ENCODE measurements at places on chromosomes 1 and 21. TPM values are rescaled to one million over a fixed set of nuclear protein-coding genes. Genes with fewer than 3 reads are reported as not detected.

GRCh38 chr21:19870682-19871081 lies 1127.5 kb upstream of the NCAM2 start:
- H3K27me3 ChIP-seq, result no peaks in the 10 kb centered on the region
- H3K27ac ChIP-seq, result no peak overlapping the region

Gene OLIG2
- not detected for total RNA-seq

DNA sequence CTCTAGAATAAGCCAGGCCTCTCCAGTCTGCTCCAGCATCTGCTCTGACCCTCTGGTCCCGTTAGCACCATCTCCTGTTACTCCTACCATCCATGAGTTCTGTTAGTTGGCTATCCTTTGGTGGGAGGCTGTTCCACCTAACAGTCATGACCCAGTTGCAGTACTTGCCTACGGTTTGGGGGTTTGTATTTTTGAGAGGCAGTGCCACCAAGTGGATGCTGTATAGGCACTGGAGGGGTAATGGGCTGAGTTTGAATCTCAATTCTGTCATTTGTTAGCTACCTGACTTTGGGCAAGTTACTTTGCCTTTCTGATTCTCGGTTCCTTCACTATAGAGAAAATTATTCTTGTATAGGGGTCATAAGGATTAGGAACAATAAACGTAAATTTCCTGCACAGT lies 12.1 kb upstream of the C8B start:
- H3K27me3 ChIP-seq, result no peaks in the 10 kb centered on the region
- no peak overlapping the region for H3K27ac ChIP-seq
- no peak for DNase-seq
- no peak overlapping the region for H3K4me3 ChIP-seq

GRCh38 chr1:114155706-114156105 lies 2.0 kb upstream of the SYT6 start:
- peaks cover 57% of the 10 kb centered on the region for H3K27me3 ChIP-seq
- no peaks in the 10 kb centered on the region for H3K4me1 ChIP-seq
- no peak overlapping the region for H3K4me3 ChIP-seq
- H3K36me3 ChIP-seq, result no peaks in the 10 kb centered on the region
- no peak for DNase-seq

Gene KLHL20
- 26.9 TPM for total RNA-seq

GRCh38 chr1:40986328-40986783 lies 6.9 kb downstream of the CTPS1 start:
- no peak overlapping the region for H3K27ac ChIP-seq
- peaks cover 23% of the 10 kb centered on the region for H3K36me3 ChIP-seq
- no peaks in the 10 kb centered on the region for H3K27me3 ChIP-seq
- DNase-seq, result no peak

Gene AMPD1
- not detected for total RNA-seq

DNA sequence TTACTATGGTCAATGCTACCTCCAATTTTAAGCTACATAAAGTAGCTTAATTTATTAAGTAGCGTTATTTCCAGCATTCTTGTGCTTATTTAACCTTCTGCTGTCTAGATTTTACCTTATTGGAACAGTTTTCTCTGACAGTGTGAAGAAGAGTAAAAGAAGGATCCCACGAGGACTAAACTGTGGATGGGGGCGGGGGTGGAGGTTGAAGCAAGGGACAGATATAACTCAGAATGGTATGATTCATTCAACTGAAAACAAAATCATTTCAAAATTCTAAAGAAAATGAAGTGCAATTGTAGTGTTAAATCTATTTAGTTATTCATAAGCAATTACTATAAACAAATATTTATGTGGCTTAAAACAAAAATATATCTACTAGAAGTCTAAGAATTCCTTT lies 11.5 kb upstream of the VAV3 start:
- H3K4me3 ChIP-seq, result no peak overlapping the region
- H3K4me1 ChIP-seq, result no peaks in the 10 kb centered on the region
- peaks cover 6% of the 10 kb centered on the region for H3K27me3 ChIP-seq
- no peaks in the 10 kb centered on the region for H3K36me3 ChIP-seq
- no peak overlapping the region for H3K27ac ChIP-seq
- DNase-seq, result no peak

DNA sequence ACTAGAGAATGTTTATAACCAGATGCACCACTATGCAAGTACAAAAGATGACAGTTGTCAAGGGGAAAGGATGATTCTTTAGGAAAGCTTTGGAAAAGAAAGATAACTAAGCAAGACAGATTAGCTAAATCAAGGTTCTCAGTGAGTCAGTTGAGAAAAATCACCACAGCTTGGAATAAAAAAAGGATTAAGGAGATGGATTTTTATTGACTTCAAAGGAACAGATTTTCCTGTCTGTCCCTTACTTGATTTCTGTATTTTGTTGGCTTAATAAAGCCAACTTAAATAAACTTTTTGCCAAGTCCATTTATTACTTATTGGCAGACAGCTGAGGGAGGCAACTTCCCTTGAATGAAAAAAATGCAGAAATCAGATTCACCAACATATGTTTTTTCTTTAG lies 93.9 kb downstream of the NR5A2 start:
- H3K4me3 ChIP-seq, result no peak overlapping the region
- DNase-seq, result peak; percentile 43
- H3K4me1 ChIP-seq, result no peaks in the 10 kb centered on the region
- H3K27me3 ChIP-seq, result no peaks in the 10 kb centered on the region
- H3K36me3 ChIP-seq, result no peaks in the 10 kb centered on the region

DNA sequence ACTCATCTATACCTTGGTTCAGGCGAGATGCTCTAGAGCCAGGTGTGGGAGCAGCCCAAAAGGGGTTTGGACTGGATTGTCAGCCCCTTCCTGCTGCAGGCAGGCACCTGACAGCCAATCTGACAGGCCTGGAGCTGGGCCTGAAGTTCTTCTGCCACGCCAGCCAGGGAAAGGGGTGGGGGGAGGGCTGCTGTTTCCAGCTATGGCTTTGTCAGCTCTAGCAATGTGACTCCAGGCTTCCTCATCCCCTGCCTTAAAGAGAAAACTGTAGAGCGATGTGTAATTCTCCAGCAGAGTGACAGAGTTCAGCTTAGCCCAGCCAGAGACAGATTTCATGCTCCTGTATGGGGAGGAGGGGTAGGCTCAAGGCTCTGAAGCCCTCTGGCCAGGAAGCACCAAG lies 30.3 kb downstream of the WNT4 start:
- peaks cover 14% of the 10 kb centered on the region for H3K36me3 ChIP-seq
- H3K27ac ChIP-seq, result no peak overlapping the region
- no peaks in the 10 kb centered on the region for H3K27me3 ChIP-seq
- DNase-seq, result no peak
- no peak overlapping the region for H3K4me3 ChIP-seq

DNA sequence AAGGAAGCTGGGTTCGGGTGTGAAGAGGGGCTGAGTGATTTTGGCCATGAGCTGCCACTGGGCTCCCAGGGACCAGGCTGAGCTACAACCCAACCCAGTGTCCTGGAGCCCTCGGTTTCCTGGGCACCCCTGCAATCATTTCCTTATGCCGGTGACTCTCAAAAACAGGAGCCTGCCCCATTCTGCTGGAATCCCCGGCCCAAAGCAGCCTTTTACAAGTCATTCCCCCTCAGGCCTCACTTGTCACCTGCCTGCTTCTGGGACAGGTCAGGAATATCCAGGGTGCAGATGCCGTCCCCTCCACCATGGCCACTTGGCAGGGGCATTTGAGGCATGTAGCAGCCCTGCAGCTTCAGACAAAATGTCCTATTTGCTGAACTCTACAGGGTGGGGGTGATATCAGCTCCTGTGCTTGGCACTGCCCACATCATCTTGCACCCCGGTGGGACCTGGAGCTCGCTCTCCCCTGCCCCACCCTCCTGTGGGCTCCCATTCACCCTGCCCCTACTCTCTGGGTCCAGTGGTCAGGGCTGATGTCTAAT lies 30.0 kb downstream of the CDK18 start:
- H3K4me3 ChIP-seq, result no peak overlapping the region
- H3K4me1 ChIP-seq, result peaks cover 3% of the 10 kb centered on the region
- DNase-seq, result no peak
- H3K27ac ChIP-seq, result no peak overlapping the region

Gene COL6A1
- 26.8 TPM for total RNA-seq

- H3K4me1 ChIP-seq, result peaks cover 7% of the 10 kb centered on the region
- H3K27me3 ChIP-seq, result no peaks in the 10 kb centered on the region
- H3K27ac ChIP-seq, result no peak overlapping the region
Observed at GRCh38 chr1:9838946-9839345, 15.2 kb upstream of the CLSTN1 start.

- no peaks in the 10 kb centered on the region for H3K4me1 ChIP-seq
- DNase-seq, result no peak
- H3K27ac ChIP-seq, result no peak overlapping the region
- peaks cover 2% of the 10 kb centered on the region for H3K27me3 ChIP-seq
Observed at GRCh38 chr1:66013371-66013770, 220.7 kb downstream of the PDE4B start.

DNA sequence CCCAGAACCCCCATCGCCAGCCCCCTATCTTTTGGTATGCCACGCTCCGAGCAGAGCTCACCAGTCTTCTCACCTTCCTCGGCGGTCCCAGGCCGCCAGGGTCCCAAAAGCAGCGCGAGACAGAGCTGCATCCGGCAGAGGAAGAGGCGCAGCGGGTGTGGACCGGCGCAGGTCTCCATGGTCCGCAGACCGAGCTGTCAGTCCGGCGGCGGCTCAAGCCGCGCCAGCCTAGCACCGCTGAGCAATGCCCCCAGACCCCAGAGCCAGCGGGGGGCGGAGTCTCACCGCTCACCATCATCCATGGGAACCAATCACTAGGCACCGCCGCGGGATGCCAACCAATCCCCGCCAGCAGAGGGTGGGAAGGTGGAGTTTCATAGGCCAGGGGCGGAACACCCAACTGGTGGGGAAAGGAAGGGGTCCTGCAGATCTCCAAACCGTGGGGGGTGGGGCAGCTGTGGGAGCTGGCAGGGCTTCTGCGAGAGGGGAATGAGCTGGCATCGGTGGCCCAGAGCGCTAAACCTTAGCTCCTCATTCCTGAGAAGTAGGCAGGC lies at the start of gene EPHA10:
TSS of gene EPHA10 (minus strand) at position 233 of the 554 bp plus-strand sequence. CDS start at position 179, 54 bp downstream.
- H3K27ac ChIP-seq, result no peak within 1 kb of the TSS
- no peak for DNase-seq
- peaks cover 25% of the 10 kb centered on the region for H3K27me3 ChIP-seq
- H3K36me3 ChIP-seq, result no peaks in the 10 kb centered on the region

DNA sequence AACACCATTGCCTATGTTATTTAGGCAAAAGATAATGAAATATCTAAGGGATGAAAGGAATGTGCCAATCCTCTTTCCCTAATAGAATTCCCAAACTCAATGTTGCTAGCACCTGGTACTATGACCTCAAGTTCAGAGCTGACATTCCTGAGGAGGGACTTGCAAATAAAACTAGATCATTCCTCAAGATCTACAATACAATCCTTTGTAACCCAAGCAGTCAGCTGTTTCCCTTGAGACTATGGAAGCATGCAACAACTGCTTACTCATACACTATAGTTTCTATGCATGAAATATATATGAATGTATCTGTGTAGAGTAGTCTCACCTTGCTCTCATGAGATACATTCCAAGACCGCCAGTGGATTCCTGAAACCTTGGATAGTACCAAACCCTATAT lies 65.0 kb downstream of the ABL2 start:
- no peak overlapping the region for H3K27ac ChIP-seq
- no peaks in the 10 kb centered on the region for H3K36me3 ChIP-seq
- peaks cover 9% of the 10 kb centered on the region for H3K4me1 ChIP-seq
- H3K27me3 ChIP-seq, result no peaks in the 10 kb centered on the region
- DNase-seq, result peak; percentile 52

Measured in endothelial cell of umbilical vein (primary cell).